ENCODE measurements at places on chromosomes 3 and 15.

- DNase-seq, result no peak
Measured at GRCh38 chr3:134362670-134363380, 11.4 kb downstream of the AMOTL2 start.

GRCh38 chr3:73572368-73572767 lies 52.4 kb downstream of the PDZRN3 start:
- no peak for DNase-seq

GRCh38 chr15:33618350-33618749 lies 307.6 kb downstream of the RYR3 start:
- no peak for DNase-seq

DNA sequence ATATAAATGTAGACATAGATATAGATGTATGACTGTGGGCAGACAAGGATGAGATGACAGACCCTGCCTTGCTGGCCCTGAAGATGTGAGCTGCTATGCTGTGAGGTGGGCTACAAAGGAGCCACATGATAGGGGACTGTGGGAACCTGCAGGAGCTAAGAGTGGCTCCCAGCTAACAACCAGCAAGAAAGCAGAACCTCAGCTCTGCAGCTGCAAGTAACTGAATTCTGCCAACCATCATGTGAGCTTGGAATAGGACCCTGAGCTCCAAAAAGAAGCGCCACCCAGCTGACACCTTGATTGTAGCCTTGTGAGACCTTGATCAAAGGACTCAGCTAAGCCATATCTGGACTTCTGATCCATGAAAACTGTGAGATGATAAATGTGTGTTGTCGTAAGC lies 123.3 kb upstream of the GRM7 start:
- no peak for DNase-seq

DNA sequence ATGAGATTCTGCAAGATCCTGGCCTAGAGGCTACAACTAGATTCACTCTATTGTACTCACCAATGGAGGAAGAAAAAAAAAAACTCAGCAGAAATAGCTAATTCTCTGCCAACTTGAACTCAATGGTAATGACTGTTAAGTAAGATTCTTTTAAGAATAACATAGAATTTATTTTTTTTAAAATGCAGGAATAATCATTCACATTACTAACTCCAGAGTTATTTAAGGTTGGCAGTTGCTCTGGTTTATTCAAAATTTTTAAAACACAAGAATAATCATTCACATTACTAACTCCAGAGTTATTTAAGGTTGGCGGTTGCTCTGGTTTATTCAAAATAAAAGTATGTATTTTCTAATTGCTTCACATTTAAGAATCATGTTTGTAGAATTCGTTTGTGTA lies 1071.9 kb downstream of the IGSF11 start:
- no peak for DNase-seq

GRCh38 chr3:170098753-170099152 lies 61.0 kb downstream of the GPR160 start:
- no peak for DNase-seq

- DNase-seq, result no peak
Measured at GRCh38 chr3:155283092-155284056, 10.1 kb downstream of the STRIT1 start.

DNA sequence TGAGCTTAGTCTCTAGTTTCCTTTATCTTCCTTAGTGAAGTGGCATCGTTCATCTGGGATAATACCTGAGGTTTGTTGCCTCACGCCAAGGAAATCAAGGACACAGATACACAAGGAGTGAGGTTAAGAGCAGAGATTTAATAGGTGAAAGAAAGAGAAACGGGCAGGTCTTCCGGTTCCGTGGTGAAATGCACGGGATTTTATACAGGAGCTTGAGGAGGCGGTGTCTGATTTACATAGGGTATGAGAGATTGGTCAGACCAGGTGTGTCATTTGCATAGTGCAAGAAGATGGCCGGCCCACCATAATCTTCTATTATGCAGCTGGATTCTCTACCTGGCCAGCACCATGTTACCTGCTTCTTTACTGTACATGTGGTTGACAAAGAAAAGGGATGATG lies 17.2 kb downstream of the ARRDC4 start:
- no peak for DNase-seq

DNA sequence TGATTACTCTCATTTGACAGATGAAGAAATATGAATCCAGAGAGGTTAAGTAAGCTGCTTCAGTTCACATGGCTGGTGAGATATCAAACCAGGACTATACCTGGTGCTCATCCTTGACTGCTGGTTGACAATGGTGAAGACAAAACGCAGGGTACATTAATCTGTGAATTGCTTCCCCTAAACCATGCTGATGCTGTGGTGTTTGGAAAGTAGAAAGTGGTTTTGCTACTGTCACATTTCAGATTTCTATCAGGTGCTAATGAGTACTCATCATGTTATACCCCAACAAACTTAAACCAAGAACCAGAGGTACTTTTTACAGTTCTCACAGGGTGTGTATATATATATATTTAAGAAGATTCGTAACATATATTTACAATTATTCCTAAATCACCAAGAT lies 85.0 kb upstream of the PRTG start:
- DNase-seq, result no peak

DNA sequence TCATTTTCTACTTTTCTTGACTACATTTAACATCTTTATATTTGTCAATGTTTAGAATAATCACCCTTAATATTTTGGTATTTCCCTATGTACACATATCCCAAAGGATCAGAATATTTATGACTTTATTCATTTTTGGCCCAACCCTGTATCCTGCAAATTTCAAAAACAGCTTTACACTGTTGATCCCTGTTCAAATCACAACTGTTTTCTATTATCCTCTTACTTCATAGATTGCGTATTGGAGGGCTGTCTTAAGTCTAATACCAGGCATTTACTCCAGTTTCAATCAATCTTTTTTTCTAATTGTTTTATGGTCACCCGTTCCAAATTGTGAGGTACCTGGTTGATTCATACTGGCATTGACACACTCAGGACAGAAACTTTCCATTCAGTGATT lies 107.9 kb downstream of the RPL22L1 start:
- DNase-seq, result no peak

GRCh38 chr15:63504979-63505841 lies 817 bp downstream of the USP3 start:
- DNase-seq, result no peak

DNA sequence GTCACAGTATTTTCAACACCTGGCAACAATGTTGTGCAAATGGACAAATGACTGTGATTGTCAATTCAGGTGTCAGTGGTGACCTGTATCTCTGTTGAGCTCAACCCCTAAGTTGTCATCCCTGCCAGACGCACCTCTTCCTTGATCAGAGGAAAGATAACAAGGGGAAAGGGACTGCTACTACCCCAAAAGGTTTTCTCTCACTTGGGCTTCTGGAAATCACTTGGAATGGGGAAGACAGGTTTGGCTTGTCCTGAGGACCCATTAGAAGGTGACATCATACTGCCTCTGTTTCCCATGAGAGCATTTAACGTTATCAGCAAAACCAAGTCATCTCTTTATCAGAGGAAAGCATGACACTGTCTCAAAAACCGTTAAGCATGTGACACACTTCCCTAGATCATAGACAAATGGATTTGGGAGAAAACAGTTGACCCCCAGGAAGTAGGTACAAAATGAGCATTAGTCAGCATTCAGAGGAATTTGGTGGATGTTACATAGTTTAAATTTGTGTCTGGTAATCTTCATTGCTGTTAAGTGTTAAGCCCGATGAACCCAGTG lies 769.5 kb downstream of the GRM7 start:
- no peak for DNase-seq

- DNase-seq, result no peak
Measured at GRCh38 chr3:134839990-134840389, 44.9 kb downstream of the EPHB1 start.

DNA sequence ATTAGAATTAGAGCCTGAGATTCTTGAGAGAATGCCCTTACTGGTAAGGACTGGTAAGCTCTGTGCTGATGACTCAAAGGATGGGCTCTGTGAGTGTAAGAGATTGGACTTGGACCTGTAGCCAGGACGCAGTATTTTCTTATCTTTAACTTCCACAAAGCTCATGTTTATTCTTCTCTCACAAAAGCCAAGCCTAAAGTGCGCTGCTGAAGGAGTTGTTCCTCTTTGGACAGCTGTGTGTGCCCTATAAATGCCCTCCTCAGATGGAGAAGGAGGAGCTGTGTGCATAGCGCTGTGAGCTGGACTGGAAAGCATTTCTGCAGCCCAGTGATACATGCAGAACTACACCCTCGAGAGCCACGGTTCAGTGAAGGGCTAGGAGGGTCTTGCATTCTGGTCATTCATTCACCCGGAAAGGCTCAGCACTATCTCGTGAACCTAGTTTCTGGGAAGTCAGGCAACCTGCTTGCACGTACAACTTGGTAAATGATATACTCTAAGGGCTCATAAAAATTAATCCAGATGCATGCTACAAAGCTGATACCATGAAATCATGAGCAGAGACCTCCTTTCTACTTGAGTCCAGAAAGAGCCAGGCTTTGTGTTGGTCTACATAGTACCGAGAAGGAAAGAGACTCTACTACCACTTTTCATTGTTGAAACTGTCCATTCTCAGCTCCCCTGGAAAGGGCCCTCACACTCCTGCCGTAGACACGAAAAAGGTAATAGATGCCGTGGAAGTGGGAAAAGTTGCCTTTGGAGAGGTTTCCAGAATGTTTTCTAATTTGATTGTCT lies 103.0 kb upstream of the TBL1XR1 start:
- DNase-seq, result no peak

DNA sequence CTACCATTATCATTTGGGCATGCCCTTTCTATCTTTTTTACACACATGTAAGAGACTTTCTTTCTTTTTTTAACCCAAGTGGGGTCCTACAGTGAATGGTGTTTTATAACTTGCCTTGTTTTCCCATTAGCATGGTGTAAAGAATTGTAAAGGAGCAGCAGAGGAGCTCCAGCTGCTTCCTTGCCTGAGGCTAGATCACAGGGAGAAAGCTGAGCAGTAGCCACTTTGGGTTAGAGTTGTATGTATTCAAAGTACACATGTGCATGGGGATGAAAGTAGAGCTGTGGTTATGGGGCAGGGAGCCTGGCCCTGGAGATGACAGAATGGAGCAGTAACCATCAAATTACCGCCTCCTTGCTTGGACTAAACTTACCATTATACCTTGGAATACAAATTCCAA lies 231.1 kb upstream of the PDZRN3 start:
- DNase-seq, result no peak

GRCh38 chr3:140359233-140359995 lies 318.4 kb upstream of the TRIM42 start:
- no peak for DNase-seq

- DNase-seq, result no peak
Measured at GRCh38 chr15:42721016-42721415, 15.9 kb downstream of the CDAN1 start.

- DNase-seq, result no peak
Measured at GRCh38 chr15:77862651-77863104, 214.8 kb downstream of the TBC1D2B start.

GRCh38 chr3:143475981-143476380 lies 356.4 kb downstream of the CHST2 start:
- no peak for DNase-seq

- no peak for DNase-seq
Measured at GRCh38 chr3:107633327-107634098, 110.8 kb downstream of the BBX start.

DNA sequence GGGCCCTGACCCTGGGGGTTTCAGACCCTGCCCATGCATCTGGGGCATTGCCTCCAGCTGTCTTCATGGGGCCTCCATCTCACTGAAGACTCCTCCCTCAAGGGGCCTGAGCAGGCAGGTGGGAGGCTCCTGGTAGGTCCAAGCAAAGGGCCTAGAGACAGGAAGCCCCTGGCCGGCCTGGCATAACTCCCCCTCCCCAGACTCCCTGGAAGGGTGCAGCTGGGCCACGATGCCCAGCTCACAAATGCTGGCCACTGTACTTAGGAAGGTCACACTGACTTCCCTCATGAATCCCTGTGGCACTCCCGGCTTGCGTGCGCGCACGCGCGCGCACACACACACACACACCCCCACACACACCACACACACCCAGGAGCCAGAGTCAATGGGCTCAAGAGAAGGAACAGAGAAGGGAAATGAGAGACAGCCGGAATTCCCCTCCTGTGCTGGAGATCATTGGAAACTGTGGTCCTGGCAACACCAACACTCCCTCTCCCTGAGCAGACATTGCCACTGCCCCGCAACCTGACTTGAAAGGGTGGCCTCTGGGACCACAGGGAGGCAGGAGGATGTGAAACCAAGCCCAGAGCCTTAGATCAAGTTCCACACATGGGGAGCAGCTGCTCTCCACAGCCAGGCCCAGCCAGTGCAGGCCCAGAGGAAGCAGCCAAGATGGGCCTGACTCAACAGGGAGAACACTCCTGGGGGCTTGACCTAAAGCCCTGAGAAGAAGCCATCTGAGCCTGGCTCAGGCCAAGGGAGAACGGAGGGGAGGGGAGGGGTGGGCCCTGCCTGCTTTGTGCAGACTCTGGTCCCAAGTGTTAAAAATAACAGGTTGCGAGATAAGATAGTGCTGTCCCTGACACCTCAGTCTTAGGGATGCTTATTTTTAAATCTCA lies 69.7 kb downstream of the SCN5A start:
- no peak for DNase-seq

DNA sequence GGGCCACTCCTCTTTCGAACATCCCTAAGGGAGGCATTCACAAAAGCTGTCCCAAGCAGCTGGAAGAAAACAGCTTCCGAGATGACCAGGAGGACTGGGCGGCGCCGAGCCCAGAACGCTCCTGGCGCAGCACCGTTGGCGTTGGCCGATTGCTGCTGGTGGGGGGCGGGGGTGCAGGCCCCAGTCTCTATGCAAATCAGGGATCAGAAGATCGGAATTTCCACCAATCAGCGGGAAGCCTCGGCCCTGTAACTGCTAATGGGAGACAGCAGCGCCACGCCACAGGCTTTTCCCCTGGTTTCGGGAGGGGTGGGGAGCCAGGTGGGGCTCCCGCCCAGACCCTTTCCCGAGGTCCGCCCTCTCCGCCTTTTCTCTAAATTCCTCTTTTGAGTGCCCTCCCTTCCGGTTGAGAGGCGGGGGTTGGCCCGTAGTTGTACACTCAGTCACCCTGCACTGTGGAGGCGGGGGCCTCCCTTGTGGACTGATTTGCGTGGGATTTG lies 27.0 kb downstream of the HMCES start:
- DNase-seq, result no peak

- no peak for DNase-seq
Measured at GRCh38 chr3:94011233-94011711, 17.1 kb downstream of the STX19 start.

DNA sequence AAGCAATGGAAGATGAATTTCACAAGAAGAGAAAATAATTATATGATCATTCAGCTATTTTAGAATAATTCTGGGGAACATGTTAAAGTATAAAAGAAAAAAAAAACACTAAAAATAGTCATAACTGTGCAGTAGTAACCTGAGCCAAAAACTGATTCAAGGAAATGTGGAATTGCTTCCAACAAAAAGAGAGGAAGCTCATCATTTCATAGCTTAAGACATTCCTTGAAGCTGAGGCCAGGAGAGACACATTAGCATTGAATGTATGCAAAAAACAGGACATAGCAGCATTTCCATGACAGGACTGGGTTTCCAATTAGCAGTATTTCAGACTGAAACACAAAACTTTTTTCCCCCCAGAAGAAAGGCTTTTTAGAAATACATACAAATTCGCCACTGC lies 27.7 kb upstream of the LRRN1 start:
- DNase-seq, result no peak

GRCh38 chr15:95973566-95974256 lies 356.8 kb upstream of the NR2F2 start:
- DNase-seq, result no peak
